ENCODE measurements at places on chromosomes 5 and 9. TPM values are rescaled to one million over a fixed set of nuclear protein-coding genes. Genes with fewer than 3 reads are reported as not detected.

Gene BTNL8
- total RNA-seq: not detected

DNA sequence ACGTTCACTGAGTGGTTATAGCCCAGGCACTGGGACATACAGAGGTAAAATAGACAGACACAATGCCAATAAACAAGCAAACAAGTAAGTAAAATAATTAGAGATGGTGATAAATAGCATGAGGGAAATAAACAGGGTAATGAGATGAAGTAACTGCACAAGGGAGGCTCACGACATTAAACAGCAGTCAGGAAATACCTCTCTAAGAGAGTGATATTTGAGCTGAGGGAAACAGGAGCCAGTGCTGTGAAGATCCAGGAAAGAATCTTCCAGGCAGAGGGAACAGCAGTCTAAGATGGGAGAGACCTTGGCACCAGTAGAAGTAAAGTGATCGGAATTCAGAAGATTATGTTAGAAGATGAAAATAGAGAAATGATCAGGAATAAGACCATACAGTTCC is 279.4 kb downstream of the HINT1 start:
- DNase-seq: no peak

Gene C7
- total RNA-seq: 209 TPM

GRCh38 chr9:27117489-27118135 is 8.6 kb downstream of the TEK start:
- no peak for DNase-seq

GRCh38 chr9:81801190-81801589 is 111.8 kb upstream of the TLE1 start:
- no peak for DNase-seq

Gene PFDN1
- total RNA-seq: 41.5 TPM

Gene DMGDH
- 3.8 TPM for total RNA-seq

Gene N4BP3
- total RNA-seq: 3.3 TPM

Gene SNCAIP
- total RNA-seq: 3.3 TPM

GRCh38 chr5:132451387-132451786 is 39.2 kb downstream of the IRF1 start:
- DNase-seq: no peak

Gene IRX4
- total RNA-seq: not detected

- no peak for DNase-seq
These were observed 13.7 kb downstream of the NSG2 start for GRCh38 chr5:174059247-174059646.

DNA sequence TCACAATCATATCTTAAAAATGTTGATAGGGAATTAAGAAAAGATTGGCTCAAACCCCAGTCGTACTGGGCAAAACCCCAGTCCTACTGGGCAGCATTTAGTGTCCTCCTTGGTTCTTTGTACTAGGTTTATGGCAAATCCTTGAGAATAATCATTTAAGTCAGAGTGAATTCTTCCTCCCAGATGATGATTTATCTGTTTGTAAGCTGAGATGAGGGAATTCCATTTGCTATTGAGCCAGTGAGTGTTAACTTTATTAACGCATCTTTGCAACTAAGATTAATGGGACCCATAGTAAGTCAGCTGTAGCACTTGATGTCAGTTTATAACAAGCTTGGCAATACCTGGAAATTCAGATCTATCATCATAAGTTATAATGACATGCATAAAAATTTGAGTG is 821.8 kb upstream of the DMAC1 start:
- DNase-seq: no peak

DNA sequence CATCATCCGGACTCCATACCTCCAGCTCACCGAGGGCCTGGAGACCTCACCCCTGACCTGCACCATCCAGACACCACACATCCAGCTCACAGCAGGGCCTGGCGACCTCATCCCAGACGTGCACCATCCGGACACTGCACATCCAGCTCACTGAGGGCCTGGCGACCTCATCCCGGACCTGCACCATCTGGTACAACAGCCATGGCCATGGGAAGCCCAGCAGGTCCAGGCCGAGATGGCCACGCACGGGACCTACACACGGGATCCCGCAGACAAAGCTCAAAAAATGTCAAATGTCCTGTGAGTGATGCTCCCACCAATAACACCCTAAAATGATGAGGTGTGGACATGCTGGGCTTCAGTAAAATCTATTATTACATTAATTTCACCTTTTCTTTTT is 9.7 kb downstream of the TERT start:
- DNase-seq: no peak

Gene PDZD2
- 7.8 TPM for total RNA-seq

Gene FAT2
- total RNA-seq: 65.1 TPM

DNA sequence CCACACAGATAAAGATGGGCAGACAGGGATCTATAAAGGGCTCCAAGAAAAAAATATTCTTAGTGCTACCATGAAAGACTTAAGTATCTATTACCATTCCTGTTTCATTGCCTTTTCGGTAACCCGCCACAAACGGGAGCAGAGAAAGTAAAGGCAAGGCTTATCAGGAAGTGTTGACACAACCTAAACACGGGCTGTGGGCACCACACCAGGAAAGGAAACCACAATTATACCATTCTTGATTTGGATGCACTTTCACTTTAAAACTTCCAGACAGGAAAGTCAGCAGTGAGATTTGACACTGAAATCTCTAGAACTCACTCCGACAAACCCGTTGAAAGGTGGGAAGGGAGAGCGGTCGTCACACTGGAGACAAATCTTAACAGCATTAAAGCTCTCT is 6.5 kb downstream of the TLE1 start:
- no peak for DNase-seq

DNA sequence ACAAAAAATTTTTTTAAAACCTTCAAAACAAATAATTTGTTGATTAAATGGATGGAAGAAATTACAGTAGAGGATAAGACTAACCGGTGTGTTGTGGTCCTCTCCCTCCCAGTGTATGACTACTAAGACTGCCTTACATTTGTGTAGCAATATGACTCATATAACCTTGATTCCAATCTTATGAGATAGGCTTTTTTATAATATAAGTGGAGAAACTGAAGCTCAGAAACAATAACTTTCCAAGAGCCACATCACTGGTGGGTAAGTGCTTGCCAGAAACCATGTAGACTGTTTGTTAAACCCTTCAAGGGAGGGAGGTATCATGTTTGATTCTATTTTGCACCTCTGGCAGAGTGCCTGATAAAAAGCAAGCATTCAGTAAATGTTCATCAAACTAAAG is 47.5 kb downstream of the NLN start:
- no peak for DNase-seq

DNA sequence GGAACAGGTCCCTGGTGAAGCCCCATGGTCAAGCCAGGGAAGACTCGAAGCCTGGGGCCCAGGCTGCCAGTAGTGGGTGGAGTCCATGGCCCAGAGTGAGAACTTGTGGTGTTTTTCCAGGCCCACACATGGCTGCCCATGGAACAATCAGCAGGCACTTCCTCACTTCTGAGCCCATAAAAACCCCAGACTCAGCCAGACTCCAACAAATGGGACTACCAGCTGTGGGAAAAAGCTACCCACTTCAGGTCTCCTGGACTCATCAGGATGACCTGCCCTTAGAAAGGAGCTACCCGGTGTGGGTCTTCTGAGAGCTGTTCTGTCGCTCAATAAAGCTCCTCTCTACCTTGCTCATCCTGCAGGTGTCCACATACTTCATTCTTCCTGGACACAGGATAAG is 108.9 kb downstream of the ST8SIA4 start:
- DNase-seq: no peak

Gene SPATA31A3
- not detected for total RNA-seq

DNA sequence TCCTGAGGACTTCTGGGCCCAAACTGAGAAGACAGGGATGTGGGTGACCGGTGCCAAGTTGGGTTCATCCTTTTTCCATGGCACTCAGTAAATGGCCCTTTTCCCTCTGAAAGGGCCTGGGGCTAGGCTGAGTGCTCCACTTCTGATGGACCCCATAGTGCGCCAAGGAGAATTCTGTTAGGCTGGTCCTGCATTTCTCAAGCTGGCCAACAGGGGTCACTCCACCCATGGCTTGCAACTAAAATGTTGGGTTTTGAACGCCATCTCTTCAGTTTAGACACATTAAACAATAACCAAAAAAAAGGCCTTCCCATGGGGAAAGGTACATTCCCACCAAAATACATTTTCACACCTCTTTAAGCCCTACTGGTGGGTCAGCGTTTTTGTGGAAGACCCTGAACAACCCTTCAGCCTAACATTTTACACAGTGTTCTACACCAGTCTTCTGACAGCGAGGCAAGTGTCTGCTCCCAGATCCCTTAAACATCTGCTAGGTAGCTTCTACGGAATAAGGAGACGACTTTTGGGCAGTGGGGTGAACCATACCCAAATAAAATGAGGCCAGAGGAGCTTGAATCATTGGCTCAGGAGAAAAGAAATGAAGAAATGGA is 27.3 kb downstream of the CNTFR start:
- no peak for DNase-seq

- no peak for DNase-seq
These were observed 232.8 kb downstream of the DOCK8 start for GRCh38 chr9:447230-448025.

DNA sequence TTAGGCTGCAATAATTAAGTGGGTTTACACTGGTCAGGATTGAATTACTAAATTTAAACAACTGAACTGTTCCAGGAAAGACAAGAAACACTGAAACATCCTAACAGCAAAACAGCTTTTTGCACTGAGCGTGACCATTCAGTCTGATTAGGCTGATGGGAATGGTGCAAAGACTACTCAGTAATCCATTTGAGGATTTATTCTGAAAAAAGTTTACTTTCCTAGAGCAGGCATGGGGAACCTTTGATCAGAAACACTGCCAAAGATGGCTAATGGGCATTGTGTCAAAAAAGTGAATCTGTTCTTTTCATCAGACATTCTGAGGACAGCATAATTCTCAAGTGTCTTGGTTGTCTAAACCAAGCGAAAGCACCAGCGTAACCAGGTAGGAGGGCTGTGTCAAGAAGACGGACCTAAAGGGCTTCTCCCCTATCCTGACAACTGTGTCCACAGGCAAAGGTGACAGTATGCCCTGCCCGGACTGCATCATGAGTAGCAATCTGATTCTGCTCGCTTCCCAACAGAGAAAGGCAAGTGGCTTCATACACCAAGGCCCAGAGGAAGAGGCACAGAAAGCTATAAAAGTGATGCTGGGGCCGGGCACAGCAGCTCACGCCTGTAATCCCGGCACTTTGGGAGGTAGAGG is 33.3 kb downstream of the FBXW2 start:
- DNase-seq: no peak

Gene ACOT12
- total RNA-seq: not detected

DNA sequence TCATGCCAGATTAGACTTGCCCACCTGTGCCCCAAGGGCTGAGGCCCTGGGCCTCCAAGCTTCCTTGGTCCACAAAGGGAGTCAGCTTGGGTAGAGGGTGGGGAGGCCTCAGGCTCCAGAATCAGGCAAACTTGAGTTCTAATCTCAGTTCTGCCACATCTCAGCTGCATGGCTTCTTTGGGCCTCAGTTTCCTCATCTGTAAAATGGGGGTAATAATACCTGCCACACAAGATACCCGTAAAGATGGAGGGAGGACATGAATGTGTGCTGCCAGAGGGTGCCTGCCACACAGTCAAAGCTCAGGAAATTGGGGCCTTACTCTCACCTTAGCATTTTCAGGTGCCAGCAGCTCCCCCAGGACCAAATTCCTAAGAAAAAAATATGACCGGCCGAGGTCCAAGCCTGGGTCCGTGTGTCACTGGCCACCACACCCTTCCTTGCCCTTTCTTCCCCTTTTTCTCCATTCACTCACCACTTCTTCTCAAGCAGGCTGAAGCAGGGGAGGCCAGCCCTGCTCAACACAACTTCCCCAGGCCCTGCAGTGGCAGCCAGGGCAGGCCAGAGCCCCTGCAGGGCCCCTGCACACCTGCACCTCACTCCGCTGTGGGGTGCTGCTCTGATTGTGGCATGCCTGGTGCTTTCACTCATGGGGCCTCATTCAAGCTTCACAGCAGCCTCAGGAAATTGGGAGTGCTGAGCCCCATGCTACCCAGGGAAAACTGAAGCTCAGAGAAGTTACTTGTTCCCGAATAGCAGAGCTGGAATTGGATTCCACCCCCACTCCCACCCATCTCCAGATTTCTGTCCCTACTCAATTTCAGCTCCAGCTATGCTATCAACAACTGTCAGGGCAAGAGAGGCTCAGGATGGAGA is 3.9 kb downstream of the RGS14 start:
- DNase-seq: no peak

DNA sequence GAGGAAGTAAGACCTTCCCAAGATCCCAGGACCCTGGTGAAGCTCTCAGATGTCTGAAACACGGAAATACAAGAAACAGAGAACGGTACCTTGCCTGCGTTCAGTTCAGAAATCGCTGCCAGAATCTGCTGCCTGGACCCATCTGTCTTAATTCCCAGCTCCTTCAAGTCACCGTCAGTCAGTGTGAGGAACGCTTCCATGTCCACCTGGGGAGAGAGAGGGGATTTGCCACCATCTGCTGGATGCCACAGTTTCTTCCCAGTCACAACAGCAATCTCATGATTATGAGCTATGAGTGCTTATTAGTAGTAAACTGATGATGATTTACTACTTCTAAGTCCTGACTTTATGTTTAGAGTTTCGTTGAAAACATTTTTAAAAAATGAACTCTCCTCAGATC is 36.7 kb upstream of the GABBR2 start:
- DNase-seq: no peak

DNA sequence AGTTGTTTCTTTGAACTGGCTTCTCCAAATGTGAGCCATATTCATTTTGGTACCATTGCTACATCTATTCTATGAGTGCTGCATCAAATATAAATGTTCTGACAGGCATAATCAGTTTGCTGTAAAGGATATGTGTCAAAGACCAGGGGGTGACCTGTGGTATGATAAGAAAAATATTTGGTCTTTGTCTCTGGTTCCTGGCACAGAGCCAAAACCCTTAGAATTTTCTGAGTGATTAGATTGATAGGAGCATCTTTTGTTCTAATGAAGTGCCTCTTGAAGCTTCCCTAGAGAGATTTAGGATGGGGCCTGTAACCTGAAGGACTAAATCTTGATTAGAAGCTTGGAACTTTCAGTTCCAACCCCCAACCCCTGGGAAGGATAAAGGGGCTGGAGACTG is 256.3 kb downstream of the NNT start:
- DNase-seq: no peak

Gene ODF2
- total RNA-seq: 24.0 TPM

DNA sequence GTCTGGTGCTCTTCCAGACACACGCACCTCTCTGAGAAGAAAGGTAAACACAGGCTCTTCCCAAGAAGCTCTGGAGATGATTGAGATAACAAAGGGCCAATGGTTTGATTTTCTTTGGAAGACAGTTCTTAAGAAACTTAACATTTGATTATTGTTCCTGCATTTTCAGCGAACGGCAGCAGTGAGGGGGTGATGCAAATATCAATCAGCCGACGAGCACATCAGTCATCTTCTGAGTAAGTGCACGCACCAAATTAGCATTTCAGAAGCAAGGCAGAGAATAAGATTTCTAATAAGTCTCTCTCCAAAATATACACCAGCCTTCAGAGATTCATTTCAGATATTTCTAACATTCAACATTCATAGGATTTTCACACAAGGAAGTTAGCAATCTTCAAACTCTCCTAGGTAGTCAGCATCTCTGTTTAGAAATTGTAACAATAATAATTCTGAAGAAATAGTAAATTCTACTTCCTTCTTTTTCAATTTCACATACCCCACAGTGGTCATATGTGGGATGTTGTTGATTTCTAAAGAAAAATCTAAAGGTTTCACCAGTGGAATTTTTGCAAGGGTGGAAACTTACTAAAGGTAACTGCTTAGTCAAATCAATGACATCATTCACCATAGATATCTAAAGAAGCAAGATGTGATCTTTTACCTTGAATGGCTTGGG is 250.3 kb downstream of the SEC61B start:
- no peak for DNase-seq

Gene ANGPTL2
- total RNA-seq: 22.2 TPM

Data from ureter (tissue), 1 donor.